ENCODE measurements at places on chromosomes 3 and 15.

- no peak for DNase-seq
Observed at GRCh38 chr3:154943981-154944380, 136.1 kb upstream of the MME start.

DNA sequence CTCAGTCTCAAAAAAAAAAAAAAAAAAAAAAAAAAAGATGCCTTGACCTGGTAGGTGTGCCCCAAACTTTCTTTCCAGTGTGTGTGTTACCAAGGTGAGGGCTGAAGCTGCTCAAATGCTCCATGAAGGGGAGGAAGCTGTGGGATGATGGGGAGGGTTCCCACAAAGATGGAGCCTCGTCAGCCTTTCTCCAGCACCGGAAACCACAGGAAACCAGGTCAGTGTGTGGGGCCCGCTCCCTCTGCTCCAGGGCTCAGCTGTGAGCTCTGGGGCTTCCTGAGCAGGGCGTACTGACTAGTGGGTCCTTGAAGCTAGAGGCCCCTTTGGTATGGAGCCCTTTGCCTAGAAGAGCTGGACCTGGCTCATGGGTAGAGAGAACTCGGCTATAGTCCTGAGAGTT, 681 bp upstream of the IL17RE start:
- peak; percentile 35 for DNase-seq

DNA sequence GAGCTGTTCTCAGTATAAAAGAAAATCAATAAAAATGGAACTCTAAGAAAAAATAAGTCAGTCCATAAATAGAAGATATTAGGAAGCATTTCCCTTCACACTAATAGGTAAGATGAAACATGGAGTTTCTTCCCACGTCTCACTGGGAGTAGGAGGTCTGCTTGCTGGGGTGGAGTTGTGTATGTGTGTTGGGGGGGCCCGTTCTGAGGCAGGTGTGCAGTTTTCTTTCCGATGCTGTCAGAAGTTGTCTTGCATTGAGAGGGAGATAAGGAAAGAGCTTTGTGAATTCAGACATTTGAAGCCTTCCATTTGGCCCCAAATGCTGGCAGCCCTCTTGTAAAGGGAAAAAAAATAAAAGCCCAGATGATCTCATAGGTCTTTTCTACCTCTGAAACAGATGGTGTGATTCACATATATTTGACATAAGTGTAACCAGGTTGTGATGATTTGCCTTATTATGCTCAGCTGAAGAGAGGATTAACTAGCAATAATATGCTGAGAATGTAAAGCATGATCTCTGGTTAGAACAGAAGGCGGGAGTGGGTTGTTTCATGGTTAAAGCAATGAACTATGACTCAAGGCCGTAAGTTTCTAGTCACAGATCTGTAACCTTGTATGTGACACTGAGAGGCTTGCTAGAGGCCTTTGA, 8.8 kb downstream of the RASGRP1 start:
- no peak for DNase-seq

GRCh38 chr3:66483409-66483906, 17.4 kb downstream of the LRIG1 start:
- no peak for DNase-seq

- no peak for DNase-seq
Observed at GRCh38 chr15:66461917-66462316, 35.6 kb downstream of the SNAPC5 start.

DNA sequence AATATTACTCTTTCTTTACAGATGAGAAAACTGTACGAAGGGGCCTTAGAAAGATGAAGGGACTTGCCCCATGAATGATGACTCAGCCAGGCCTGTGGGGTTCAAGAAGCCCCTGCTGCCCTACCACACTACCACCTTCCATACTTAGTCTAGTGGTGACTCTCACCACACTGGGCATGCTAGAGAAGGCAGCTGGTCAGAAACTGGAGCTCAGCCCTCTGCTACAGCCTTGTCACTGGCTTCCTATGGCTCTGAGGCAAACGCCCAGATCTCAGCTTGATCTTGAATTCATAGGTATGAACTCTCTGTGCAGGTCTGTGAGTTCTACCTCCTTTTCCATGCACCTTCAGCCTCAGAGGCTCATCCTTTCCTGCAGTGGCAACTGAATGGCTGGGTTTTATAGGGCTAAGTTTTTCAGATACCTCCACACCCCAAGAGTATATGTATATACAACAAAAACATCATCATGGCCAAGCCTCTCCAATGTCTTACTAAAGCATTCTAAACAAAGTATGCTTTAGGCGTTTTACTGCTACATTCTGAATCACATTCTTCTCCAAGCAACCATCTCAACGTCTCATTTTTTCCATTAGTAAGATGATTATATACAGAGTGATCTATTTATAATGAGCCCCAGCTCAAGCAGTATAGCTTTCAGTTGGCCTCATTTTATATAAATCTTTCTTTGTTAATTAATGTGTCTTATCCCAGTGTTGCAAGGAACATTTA, 234.1 kb downstream of the GREM1 start:
- DNase-seq: no peak

- no peak for DNase-seq
Observed at GRCh38 chr15:74727727-74728126, 2.4 kb upstream of the CYP1A1 start.

- DNase-seq: no peak
Observed at GRCh38 chr15:36449084-36449661, 130.3 kb upstream of the CDIN1 start.

DNA sequence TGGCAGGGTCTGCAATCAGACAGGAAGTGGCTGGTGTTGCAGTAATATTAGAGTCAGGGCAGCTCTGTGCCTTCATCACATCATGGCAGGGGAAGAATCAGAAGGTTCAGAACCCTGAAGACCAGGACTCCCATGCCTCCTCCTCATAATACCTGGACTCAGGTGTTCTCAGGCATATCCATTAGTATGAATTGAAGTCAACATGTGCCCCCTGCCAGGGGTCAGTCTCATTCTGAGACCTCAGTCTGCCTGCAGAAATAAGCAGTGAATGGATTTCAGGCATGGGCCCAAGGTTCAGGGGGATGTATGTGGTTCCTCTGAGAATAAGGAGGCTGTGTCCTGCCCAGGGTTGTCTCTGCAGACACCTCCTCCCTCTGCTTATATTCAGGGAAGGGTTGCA, 74.2 kb downstream of the SPSB4 start:
- DNase-seq: no peak

DNA sequence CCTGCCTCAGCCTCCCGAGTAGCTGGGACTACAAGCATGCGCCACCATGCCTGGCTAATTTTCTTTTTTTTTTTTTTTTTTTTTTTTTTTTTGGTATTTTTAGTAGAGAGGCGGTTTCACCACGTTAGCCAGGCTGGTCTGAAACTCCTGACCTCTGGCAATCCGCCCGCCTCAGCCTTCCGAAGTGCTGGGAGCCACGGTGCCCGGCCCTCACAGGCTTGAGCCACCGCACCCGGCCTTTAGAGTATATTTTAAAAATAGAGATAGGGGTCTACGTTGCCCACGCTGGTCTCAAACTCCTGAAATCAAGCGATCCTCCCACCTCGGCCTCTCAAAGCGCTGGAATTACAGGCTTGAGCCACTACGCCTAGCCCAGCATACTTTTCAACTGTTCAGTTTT, 93.4 kb upstream of the CHD2 start:
- DNase-seq: no peak

DNA sequence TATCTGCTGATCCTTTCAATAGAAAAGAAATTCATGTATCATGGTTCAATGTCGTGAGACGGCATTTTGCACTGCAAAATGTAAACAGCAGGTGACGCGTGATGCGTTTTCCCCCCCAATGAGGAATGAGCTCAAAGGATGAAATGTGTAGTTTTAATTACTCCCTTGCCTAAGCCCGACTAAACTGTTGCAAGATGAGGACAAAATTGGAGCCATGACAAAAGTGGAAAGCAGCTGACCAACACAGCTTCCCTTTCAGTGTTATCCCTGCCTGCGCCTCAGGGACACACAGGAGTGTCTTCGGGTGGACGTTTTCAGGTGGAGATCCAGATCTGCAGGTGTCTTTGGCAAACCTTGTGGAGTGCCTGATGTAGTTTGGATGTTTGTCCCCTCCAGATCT, 92.0 kb downstream of the GABRG3 start:
- DNase-seq: no peak

- no peak for DNase-seq
Observed at GRCh38 chr3:46561511-46561910, 4.6 kb downstream of the LRRC2 start.

- no peak for DNase-seq
Observed at GRCh38 chr15:68808091-68808490, 12.6 kb downstream of the ANP32A start.

- DNase-seq: no peak
Observed at GRCh38 chr3:108085370-108085769, 5.5 kb downstream of the CD47 start.

DNA sequence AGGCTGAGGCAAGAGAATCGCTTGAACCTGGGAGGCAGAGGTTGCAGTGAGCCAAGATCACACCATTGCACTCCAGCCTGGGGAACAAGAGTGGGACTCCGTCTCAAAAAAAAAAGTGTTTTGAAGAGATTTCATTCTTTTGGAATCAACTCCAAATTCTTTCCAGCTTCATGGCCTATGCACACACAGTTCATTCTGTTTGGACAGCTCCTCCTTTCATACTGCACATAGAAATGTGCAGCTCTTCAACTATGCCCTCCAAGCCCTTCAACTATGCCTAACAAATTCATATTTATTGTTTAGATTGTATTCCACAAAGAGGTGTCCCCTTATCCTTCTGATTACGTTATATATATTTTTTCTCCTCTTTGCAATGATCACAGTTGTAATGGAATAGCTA, 4.2 kb downstream of the TP53BP1 start:
- DNase-seq: no peak

DNA sequence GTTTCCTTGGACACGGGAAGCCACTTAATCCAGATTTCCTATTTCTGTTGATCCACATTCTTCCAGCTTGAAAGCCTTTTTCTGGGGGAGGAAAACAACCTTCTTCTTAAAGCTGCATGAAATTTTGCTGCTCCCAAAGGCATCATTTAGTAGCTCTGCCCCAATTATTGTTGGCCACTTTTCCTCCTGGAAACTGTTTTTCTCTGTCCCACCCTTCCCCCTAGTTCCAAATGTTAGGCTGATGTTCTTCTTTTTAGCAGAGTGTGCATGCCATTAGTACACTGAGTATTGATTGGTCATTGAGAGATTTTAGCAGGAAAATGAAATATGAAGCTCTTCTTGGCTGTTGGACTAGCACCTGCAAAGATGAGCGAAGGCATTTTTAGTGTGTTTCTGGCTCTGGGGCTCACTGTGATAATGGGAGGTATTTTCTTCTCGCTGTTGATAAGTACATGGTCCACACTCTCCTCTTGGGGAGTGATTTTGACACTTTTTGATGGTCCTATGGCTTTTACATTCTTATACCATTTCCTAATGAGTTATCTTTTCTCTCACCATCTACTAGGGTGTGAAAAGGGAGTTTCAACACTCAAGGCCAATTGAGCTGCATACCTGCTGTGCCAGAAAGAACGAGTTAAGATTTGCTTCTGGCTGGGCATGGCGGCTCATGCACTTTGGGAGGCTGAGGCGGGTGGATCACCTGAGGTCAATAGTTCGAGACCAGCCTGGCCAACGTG, 200.5 kb downstream of the PTPRG start:
- DNase-seq: no peak

GRCh38 chr3:57586778-57587177, 10.4 kb downstream of the ARF4 start:
- no peak for DNase-seq

GRCh38 chr15:77195586-77195985, 124.7 kb upstream of the TSPAN3 start:
- no peak for DNase-seq

GRCh38 chr3:25507811-25508210, 79.7 kb downstream of the RARB start:
- no peak for DNase-seq

DNA sequence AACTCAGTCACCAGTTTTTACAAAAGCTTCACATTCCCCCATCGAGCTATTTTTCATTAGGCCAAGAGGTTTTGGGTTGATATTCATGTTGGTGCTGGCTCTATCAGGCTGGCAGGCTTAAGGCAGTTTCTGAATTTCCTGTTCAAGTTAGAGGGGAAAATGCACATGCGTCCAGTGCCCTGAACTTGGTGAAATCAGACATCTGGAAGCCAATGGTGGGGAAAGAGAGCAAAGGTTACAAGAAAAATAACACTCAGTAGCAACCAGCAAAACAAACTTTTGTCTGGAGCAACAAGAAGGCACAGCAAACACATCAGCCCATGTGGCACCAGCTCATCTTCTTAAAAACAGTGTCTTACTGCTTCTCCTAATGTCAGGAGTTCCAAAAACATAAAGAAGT, 155.6 kb upstream of the TSC22D2 start:
- no peak for DNase-seq

DNA sequence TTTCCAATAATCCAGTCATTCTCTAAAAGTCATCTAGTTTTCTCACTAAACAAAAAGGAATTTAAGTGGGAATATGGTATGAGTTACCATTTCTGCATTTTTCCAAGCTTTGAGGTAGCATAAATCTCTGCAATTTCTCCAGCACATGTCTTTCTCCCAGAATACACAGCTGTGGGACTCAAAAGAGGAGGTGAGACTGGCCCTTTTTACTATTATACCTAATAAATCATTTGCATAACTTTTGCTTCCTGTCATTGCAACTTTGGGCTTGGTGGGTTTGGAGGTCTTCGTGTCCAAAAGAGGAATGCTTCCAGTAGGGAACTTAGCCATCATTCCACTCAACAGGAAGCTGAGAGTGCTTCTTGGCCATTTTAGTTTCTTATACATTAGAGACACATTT, 94.8 kb downstream of the FMN1 start:
- no peak for DNase-seq

GRCh38 chr15:75693501-75694240, 19.0 kb downstream of the CSPG4 start:
- DNase-seq: no peak

DNA sequence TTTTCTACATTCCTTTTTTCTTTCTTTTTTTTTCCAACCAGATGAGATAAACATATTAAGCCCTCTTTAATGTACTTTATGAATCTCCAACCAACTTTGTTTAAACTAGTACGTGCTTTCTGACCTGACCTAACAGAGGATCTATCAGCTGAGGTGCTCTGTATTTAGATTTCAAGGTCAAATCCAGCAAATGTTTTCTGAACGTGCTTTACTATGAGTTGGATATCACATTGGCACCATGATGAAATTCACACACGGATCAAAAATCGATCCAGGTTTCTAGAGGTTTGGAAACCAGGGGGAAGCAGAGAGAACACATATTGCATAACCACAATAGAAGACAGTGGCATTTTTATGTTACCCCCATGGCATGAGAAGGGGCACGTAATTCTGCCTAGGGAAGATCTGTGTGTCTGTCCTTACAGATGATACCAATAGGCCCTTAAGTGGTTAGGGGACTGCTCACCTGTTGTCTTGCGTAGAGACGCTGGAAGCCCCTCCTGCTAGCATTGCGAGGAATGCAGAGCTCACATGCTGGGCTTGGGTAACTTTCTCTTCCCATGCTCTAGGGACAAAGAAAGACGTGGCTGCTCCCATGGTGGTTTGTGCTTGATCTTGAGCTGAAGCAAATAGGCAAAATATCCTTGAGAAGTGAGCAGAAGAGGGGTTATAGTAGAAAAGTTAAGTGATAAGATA, 59.3 kb upstream of the ABHD10 start:
- no peak for DNase-seq
